ENCODE measurements at places on chromosomes 7 and 10.

DNA sequence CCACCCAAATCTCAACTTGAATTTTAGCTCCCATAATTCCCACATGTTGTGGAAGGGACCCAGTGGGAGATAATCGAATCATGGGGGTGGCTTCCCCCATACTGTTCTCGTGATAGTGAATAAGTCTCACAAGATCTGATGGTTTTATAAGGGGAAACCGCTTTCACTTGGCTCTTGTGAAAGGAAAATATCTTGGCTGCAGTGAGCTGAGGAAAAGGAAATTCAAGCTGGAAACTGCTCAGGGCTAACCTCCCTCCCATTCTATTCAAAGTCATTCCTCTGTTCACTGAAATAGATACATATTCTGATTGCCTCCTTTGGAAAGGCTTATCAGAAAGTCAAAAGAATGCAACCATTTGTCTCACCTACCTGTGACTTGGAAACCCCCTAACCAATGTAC, 15.8 kb downstream of the CYCS start:
- no peak for DNase-seq

DNA sequence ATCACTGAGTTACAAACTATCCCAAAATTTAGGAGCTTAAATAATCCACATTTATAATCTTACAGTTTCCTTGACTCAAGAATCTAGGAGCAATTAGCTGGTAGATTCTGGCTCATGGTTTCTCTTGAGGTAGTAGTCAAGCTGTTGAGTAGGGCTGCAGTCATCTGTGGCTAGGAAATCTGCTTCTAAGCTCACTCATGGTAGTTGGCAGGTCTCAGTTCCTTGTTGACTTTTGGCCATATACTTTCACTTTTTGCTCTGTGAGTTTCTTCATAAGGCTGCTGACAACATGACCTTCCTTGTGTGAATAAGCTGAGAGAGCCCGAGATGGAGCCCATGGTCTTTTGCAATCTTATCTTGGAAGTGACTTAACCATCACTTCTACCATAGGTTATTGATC, 10.8 kb upstream of the ETV1 start:
- no peak for DNase-seq

DNA sequence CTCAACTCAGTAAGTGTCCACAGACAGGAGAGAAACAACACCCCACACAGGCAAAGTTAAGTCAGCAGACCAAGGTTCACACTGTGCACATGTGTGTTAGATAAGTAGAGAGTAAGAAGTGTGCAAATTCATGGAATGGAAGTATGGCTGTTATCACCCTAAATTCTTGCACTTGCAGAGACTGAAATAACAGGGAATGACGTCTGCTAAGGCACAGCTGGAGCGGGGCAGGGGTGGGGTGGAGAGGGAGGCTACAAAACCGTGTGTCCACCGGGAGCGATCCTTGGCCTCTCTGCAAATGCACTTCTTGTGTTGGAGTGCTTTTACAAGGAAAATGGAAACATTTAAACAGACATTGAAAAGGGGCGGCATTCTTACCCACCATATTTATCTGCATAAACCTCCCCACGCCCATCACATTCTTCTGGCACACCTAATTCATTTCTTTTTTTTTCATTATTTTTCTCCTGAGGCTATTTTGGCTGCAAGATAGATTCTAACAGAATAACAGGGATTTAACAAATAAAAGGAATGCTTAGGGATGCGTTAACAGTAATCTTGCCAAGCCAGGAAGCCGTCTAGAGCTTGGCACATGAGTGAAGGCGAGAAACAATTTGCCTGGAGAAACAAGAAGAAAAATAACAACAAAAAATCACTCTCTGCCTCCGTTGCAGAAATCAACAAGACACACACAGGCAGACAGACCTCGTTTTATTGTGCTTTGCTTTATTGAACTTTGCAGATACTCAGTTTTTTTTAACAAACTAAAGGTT, 30.1 kb downstream of the TNS3 start:
- no peak for DNase-seq

- no peak for DNase-seq
These were observed 161.3 kb upstream of the AUTS2 start for GRCh38 chr7:69436946-69437345.

DNA sequence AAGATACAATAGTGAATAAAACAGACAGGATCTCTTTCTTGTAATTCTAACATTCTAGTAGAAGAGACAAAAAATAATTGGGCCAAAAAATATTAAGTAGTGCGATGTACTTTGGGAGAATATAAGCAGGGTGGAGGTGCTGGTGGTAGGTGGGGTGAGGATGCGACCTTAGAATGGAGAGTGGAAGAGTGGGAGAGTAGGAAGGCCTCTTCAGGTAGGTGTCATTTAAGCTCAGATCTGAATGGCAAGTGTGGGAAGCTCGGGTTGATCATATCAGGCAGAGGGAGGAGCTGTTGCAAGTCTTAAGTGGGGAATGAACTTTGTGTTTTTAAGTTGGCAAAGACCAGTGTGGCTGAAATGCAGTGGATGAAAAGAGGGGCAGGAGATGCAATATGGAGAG, 3.8 kb upstream of the IFRD1 start:
- DNase-seq = no peak

DNA sequence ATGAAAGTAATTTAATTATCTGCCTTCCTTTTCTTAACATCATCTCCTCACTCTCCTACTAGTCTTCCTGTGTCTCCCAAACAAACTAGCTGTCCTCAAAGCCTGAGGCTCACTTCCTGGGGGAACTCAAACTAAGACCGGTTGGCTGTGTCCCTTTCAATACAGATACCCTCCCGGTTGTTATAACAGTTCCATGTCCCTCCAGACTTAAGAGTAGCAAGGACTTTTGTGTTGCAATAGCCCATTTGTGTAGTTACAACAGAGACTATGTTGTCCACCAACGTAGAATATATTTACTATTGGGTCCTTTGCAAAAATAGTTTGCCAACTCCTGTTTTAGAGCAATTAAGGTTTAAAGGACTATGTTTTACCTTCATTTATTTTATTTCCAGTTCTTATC, 8.6 kb upstream of the TARP start:
- DNase-seq = no peak

DNA sequence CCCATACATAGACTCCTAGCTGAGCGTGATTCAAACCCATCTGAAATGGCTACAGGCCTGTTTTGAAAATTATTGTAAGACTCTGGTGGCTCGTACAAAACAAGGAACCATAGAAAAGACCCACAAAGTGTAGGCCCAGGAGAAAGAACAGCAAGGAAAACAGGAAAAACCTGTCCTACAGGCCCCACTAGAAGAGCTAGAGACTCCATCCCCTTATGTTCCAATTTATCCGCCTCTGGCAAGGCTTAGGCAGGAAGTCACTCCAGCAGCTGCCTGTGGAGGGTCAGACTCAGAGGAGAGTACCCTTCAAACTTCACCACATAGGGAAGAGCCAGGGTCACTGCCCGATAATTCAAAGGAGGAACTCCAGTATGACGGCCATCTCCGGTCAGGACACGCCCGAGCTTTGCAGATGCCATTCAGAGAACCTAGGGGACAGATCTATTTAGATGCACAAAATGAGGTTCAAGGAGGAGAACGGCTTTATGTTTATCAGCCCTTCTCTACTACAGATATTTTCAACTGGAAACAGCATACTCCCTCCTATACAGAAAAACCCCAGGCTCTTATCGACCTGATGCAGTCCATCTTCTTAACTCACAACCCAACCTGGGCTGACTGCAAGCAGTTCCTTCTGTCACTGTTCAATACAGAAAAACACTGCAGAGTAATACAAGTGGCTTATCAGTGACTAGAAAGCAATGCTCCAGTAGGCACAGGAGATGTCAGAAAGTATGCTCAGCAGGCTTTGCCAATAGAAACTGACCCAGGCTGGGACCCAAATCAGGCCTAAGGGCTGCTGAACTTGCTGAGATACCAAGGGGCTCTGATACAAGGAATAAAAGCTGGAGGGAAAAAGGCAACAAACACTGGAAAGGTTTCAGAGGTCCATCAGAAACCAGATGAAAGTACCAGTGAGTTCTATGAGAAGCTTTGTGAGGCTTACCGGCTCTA, 8.6 kb upstream of the ZNF33B start:
- DNase-seq = no peak

DNA sequence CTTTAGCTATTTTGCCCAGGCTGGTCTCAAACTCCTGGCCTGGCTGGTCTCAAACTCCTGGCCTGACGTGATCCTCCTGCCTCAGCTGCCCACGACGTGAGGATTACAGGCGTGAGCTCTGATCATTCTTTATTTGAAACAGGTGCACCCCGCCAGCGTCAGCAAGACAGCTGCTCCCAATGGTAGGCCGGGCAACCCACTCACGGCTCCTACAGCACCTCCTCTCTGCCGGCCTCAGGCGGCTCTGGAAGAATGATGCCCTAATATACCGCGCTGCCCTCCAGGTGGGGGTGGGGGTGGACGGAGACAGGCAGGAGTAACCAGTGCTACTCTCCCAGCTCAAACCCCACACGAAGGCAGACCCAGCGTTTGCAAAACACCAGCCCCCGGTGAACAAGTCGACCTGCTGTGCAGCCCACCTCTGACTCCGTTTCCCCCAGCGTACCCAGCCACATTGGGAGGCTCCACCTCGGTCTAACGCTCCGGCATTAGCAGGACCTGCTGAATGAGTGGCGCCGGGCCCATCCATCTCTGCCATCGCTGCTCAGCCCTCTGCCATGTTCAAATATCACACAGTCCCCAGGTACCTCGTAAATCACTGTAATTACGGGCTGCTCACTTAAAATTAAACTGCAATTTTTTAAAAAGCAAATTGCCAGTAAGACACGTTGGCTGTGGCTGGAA, 148.6 kb downstream of the ELFN1 start:
- no peak for DNase-seq

DNA sequence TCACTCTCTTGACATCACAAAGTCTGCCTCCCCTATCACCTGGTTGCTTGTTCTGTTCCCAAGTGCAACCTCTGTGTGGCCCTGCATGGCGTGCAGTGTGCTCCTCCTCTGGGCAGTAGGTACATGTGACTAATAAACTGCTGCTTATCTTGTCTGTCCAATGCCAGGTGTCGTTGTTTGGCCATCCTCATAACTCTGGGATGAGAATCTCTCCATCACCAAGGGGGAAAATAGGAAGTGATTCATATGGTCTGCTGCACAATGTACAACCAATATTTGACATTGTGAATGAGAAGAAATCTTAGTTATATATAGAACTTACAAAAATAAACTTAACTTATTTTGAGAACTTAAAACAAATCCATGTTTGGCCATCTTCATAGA, 135.2 kb downstream of the INHBA start:
- DNase-seq = no peak

- no peak for DNase-seq
These were observed 19.4 kb downstream of the ITGB1 start for GRCh38 chr10:32938554-32939061.

GRCh38 chr10:114629824-114630730, 28.0 kb downstream of the ABLIM1 start:
- no peak for DNase-seq

- no peak for DNase-seq
These were observed 9.9 kb downstream of the FAM237B start for GRCh38 chr7:90311175-90311574.

DNA sequence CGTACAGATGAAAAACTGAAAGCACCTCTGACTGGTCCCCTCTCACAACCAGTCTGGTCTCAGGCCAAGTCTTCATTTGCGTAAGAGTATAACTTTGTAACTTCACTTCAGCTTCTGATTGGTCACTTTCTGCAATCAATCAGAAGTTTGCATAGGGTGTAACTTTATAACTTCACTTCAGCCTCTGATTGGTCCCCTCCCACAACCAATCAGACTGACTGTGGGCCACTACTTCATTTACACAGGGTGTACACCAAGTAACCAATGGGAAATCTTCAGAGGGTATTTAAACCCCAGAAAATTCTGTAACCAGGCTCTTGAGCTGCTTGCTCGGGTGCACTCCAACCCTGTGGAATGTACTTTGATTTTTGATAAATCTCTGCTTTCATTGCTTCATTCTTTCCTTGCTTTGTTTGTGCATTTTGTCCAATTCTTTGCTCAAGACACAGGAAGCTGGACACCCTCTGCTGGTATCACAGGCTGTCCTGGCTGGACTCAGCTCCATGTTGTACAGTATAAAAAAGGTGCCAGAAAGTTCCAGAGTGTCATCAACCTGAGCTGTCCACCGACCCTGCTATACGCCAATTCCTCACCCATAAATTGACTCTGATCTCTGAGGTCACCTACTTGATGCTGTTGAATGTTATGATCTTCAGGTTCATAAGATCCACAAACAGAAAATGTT, 74.5 kb downstream of the COBL start:
- no peak for DNase-seq

DNA sequence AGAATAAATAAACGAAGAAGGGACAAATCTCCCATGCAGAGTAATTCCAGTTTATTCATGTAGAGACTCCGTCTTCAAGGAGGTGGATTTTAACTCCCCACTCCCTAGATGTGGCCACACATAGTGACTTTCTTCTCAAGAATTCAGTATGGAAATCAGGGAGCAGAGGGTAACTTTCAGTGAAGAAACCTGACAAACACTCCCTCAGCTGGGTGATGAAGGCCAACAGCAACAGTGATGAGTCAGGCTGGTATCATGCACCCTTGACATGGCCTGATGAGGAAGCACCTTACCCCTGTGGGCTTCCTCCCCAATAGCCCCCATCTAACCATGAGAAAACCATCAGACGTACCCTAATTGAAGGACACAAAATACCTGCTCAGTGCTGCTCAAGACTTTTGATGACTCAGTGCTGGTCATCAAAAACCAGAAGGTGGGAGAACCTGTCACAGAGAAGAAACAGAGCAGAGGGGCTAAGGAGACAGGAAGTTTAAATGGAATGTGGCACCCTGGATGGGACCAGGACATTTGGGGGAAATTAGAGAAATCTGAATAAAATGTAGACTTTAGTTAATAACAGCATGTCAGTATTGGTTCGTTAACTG, 50.6 kb downstream of the ADAMTS14 start:
- DNase-seq = no peak

- DNase-seq = no peak
These were observed 8.5 kb downstream of the AKR1B1 start for GRCh38 chr7:134450294-134451000.

- no peak for DNase-seq
These were observed 83.1 kb downstream of the FAS start for GRCh38 chr10:89073719-89074118.

GRCh38 chr7:128366300-128366699, 4.8 kb upstream of the PRRT4 start:
- no peak for DNase-seq

DNA sequence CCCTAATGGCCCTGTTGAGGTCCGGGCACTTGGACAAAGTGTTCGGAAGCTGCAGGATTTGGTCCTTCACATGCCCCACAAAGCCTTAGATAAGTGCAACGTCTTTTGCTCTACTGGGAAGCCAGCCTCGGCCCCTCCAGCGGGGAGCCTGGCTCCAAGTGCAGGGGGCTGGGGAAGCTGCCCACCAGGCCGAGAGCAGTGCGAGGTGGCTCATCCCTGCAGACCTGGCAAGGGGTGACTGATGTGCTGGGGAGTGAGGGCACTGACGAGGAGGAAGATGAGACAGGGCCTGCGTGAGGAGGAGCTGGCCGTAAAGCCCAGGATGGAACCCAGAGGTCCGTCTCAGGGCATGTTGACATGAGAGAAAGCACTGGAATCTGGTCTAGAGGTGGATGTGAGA, 135.8 kb upstream of the NPS start:
- no peak for DNase-seq

- DNase-seq = no peak
These were observed 4.0 kb upstream of the PLXNA4 start for GRCh38 chr7:132580277-132580676.

GRCh38 chr7:38629651-38630510, 1.3 kb downstream of the AMPH start:
- no peak for DNase-seq

- DNase-seq = no peak
These were observed 37.5 kb downstream of the ENO4 start for GRCh38 chr10:116886772-116887171.

GRCh38 chr7:155458878-155459699, 1.2 kb downstream of the EN2 start:
- no peak for DNase-seq

- no peak for DNase-seq
These were observed 73.4 kb downstream of the SGMS1 start for GRCh38 chr10:50550291-50550839.
